ENCODE measurements at places on chromosomes 13 and 19.
A peak's percentile ranks its signal among the peaks of the same experiment; 100 is the strongest.

- DNase-seq = peak; percentile 72
Observed at GRCh38 chr13:38582133-38582532, 104.7 kb upstream of the FREM2 start.

- DNase-seq = no peak
Observed at GRCh38 chr13:69108486-69108885, 999.1 kb upstream of the ATXN8OS start.

GRCh38 chr13:60936281-60936680, 479.4 kb downstream of the PCDH20 start:
- no peak for DNase-seq

GRCh38 chr13:42272115-42272803, at the start of gene AKAP11:
TSS of gene AKAP11 (plus strand) at chr13:42272152. CDS start at chr13:42286349, 14,197 bp downstream.
- peak; percentile 67 for DNase-seq

DNA sequence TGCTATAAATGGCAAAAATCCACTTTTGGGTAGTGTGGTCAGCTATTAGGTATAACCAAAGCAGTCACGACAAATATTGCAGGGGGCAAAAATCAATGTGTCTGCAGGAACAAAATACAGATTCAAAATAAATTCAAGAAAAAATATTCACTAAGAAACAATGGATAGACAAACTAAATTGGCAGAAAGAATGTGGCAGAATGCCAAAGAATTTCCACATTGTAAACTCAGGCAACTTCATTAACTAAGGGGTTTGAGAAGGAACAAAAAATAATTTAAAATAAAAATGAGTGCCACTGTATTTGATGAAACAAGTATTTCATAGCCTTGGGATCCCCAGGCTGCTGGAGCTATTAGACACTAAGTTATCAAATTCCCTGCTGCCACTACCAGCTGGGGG, 193.1 kb downstream of the VWA8 start:
- DNase-seq = peak; percentile 57

GRCh38 chr19:11256189-11256588, 6.1 kb downstream of the DOCK6 start:
- peak; percentile 58 for DNase-seq

DNA sequence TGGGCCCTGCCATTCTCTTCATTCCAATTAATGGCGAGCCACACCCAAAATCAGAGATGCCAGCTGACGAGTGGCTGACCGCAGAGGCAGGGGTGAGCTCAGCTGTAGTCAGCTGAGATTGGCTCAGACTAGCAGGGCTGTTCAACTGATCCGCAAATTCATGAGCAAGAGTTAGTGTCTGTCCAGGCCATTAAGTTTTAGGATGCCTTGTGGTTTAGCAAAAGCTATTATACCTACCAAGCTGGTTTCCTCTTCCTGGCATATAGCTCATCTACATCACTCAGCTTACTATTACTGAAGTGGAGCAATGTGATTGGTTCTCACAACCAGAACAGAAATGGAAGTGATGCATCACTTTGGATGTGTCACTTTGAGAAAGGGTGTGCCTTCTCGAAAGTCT, 148.7 kb downstream of the NALCN start:
- no peak for DNase-seq

GRCh38 chr13:90968166-90968904, 379.2 kb upstream of the MIR17HG start:
- peak; percentile 5 for DNase-seq

GRCh38 chr19:5655412-5655811, 24.9 kb downstream of the MICOS13 start:
- DNase-seq = no peak

DNA sequence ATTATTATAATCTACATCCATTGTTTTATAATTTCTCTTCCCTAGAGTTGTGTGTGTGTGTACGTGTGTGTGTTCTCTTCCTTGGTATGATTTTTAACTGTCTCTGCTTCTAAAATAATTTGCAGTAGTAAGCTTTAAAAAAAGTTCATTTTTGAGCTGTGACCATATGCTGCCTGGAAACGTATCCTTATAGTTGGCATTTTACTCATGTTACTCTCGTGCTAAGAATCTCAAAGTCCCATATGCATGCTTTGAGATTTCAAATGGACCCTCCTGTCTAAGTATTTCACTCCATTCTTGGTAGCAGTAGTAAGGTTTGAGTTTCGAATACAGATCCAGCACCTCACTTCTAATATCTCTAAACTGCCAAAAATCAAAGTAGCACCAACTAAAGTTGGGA, 109.9 kb downstream of the RXFP2 start:
- no peak for DNase-seq

- no peak for DNase-seq
Observed at GRCh38 chr13:28056426-28056825, 44.0 kb downstream of the FLT3 start.

- DNase-seq = no peak
Observed at GRCh38 chr13:41974262-41974900, 13.5 kb upstream of the VWA8 start.

- DNase-seq = no peak
Observed at GRCh38 chr19:32138416-32138815, 207.0 kb upstream of the ZNF507 start.

- peak; percentile 71 for DNase-seq
Observed at GRCh38 chr13:50410921-50411746, 395.9 kb downstream of the KCNRG start.

DNA sequence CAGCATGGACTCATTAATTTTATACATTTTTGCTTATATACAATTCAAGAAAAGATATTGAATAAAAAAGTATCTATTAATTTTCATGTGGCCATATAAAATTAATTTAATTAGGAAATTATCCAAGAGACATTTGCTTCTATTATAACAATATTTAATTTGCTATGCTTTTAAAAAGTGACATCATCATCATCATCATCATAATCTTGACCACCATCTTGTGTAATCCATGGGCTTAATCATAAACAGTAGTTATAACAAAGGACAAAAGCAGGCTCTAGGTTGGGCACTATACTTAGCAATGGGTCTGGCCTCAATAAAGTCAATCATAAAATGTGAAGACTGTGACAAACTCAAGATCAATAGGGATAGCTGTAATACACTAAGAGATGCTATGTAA, 1031.6 kb downstream of the SLITRK1 start:
- DNase-seq = no peak

DNA sequence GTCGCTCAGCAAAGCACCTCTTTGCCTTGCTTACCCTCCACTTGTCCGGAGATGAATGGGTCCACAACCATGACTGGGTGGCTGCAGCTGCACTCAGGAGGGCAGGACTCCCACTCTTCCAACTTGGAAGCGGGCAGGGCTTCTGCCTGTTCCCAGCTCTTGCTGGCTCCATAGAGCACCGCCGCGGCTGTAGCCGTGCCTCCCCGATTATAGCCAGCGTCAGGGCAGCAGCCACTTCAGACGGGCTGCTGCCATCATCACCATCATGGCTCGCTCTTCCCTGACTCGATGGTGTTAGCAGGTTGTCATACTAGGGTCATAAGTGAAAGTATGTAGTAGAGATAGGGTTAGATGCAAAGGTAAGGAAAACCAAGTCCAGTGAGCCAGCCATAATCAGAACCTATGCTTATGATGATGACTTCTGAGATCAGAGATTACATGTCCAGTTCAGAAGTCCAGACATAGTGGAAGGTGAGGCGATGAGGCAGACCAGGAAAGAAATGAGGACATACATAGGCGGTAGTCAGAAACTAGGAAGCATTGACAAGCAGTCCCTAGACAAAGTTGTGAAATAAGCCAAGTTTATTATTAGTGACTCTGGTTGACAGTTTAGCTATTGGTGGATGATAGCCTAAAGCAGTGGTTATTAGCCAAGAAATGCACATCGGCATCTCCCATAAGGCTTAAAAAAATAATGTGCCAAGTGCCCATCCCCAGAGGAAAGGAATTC, 4.4 kb upstream of the INTS6 start:
- no peak for DNase-seq

- DNase-seq = no peak
Observed at GRCh38 chr13:99004978-99005377, 27.1 kb upstream of the DOCK9 start.

- DNase-seq = peak; percentile 34
Observed at GRCh38 chr19:18093439-18094161, 4.0 kb upstream of the MAST3 start.

- no peak for DNase-seq
Observed at GRCh38 chr13:38409771-38410170, 60.1 kb downstream of the UFM1 start.

- DNase-seq = peak; percentile 86
Observed at GRCh38 chr13:85528491-85529217, 270.6 kb downstream of the SLITRK6 start.

DNA sequence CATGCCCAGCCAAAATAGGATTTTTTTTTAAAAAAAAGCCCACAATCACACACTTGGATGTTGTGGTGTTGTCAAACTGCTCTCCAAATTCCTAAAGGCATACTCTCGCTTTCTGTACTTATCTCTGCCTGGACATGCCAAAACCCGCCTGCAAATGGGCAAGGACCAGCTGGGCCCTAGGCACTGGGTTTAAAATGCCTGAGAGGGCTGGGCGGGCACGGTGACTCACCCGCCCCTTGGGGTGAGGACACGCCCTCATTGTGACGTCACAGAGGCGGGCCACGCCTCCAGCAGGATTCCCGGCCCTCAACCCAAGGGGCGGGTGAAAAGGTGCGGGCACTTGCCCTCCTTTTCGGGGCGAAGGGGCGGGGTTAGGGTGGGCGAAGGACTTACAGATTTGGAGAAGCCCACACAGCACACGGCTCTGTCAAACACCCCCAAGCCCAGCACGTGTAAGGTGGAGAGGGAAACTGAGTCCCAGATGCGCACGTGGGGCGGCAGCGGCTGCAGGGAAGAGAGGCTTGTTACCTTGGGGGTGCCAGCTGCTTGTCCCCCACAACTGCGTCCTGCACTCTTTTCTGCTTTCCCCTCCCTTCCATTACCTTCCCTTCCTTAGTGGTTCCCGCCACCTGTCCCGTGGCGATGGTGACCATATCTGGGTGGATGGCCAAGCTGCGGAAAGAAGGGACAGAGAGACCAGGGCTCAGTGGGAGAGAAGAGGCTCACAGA, 6.6 kb downstream of the EML2 start:
- DNase-seq = peak; percentile 94

GRCh38 chr13:100675661-100676129, 1.1 kb upstream of the TMTC4 start:
- DNase-seq = no peak

- peak; percentile 81 for DNase-seq
Observed at GRCh38 chr13:51148952-51149573, 38.0 kb upstream of the C13orf42 start.

DNA sequence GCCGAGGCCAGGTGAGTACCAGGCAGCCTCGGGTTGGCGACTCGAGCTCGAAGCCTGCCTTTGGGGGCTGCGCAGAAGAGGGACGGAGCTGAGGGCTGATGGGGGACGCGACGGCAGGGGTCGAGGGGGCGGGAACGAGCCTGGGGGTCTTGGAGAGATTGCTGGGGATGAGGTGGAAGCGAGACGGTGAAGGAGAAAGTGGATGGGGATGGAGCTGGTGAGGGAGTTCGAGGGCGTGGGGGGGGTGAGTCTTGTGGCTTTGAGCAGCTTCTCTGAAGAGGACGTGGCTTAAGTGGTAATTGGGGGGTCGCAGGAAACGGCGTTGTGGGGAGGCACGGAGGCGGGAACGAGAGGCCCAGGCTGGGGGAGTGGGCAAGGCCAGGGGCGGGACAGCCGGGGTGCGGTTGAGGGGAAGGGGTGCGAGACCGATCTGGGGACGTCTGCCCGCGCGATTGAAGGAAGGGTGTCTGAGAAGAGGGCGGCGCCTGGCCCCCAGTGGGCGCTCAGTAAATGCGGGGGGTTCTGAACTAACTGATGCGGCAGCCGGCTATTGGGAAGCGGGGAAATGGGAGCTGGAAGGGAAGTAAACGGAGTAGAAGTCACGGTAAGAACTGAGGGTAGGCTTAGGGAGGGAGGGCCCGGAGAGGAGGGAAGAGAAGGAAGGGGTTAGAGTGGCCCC, 426 bp downstream of the MYO9B start:
- peak; percentile 66 for DNase-seq

DNA sequence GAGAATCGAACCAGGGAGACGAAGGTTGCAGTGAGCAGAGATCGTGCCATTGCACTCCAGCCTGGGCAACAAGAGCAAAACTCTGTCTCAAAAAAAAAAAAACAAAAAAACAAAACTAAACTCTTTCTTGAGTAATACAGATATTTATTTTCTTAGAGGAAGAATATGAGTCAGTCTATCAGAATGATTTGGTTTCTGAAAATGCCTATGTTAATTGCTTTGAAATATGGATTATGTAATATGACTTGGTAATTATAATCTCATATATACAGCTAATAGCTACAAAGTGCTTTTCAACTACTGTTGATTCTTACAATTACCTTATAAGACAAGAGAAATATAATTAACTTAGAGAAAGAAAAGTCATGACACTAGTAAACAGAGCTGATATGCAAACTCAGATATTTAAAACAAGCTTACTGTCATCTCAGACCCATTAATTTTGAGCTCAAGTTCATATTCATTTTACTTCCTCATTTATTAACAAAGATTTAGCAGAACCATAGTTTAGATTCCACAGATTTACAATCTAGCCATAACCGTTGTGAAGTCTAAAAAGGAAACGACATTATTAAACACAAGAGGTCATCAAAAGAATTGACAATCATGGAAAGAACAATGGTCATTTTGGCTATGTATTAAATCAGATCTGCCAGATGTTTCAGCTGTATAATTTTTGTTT, 88.0 kb downstream of the TBC1D4 start:
- peak; percentile 35 for DNase-seq

GRCh38 chr19:36030264-36031148, 2.2 kb downstream of the CLIP3 start:
- peak; percentile 25 for DNase-seq

DNA sequence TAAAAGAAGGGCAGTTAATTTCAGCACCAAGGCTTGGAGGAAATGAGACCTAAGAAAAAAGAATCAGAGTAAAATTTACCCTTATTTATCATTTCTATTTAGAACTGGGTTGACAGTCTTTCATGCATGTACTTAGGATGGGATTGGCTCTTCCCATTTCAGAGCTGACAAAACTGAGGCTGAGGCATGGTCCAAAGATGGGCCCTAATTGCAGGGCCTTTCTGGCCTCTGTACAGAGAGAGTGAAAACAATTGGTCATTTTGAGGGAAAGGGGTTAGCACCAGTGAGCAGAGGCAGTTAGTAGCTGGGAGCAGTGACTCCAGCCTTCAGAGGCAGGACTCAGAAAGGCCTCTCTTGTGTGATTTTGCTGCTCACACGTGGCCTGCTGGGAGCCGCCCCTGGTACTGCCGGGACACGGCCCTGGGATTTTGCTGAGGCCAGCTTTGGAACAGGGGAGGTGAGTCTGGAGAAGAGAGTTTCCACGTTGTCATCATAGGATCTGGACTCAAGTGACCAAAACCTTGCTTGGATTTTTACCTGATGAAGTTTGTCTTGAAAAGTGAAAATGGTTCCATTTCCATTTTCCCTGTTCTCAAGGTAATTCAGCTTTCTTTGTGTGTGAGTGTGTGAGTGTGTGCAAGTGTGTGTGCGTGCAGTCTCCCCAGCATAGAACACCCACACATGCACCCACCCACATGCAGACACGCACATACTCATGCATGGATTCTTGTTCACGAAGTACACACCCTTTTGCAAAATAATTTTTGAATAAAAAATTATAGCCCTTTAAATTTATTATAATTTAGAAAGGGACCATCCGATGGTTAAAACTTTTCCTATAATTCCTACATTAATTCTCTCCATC, at the start of gene ZNF536:
Gene ZNF536 (plus strand): TSS at position 425 of the 865 bp plus-strand sequence. CDS start 71,179 bp downstream, outside the sequence.
- DNase-seq = no peak

GRCh38 chr13:112124141-112124540, 57.2 kb downstream of the SOX1 start:
- DNase-seq = no peak

- no peak for DNase-seq
Observed at GRCh38 chr13:37417060-37417441, 181.5 kb downstream of the POSTN start.

GRCh38 chr13:51343475-51343874, 4.0 kb downstream of the SERPINE3 start:
- no peak for DNase-seq

GRCh38 chr19:12769689-12770088, 5.7 kb downstream of the HOOK2 start:
- DNase-seq = no peak
